Activated CD8-positive, alpha-beta memory T cell treated with anti-CD3 and anti-CD28 coated beads for 4 hours (primary cell): ENCODE measurements at places on chromosomes 5 and 9.

GRCh38 chr9:123960965-123961364 is 31.0 kb upstream of the DENND1A start:
- no peak for DNase-seq

DNA sequence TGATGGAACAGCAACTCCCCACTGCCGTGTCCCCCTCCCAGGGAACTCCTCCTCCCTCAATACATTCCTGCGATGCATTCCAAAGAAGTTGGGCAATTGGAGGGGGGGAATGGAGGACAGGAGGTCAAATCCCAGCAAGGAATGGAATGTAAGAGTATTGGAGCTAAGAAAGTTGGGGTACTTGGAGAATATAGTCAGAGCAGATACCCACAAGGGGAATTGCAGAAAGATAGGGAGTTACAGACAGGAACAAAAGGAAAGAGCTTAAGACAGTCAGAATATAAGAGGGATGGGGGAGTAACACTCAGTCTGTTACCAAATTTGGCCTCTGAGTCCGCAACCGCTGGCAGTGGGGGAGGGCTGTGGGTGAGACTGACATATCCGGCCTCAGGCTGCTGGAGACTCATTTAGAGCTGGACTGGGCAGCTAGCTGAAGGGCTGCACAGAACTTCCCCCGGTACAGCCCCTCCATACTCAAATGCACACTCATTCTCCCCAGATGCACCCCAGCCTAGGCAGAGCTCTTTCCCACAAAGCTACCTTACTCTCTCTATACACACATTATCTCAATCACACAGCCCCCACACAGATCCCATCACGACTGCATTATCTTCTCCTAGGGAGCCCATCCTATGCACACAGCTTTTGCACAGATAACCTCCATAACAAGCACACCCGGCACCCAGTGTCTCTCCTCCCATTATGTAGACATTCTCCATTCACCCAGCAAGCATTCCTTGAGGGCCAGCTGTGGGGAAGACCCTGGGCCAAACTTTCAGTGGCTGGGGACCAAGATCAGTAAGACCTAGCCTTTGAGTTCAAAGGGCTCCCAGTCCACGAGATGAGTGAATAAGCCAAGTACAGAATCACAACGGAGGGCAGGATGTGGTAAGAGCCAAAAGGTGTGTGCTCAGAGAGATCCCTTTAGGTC is 3.7 kb downstream of the TLN1 start:
- no peak for DNase-seq

- no peak for DNase-seq
Observed at GRCh38 chr5:132322266-132322665, 28.1 kb downstream of the SLC22A4 start.

DNA sequence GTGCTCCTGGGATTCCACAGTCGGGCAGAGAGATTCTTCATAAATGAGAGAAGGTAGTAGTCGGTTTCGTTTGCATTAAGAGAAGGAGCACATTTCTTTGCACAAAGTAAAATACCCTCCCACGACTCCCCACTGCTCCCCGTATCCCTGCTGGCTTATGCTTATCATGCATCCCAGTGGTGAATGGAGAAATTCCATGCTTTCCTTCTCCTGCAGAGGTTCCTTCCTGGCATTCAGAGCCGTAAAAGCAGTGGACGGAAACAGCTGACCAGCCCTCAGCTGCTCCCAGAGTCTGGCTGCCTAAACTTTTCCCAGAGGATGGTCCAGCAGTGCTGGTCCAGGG is 93.1 kb downstream of the C9orf152 start:
- no peak for DNase-seq
